Substantia nigra (tissue), 51 donors: ENCODE measurements at places on chromosomes 2 and 18.

GRCh38 chr2:146312899-146313298 lies 1531.9 kb upstream of the ACVR2A start:
- DNase-seq = no peak

DNA sequence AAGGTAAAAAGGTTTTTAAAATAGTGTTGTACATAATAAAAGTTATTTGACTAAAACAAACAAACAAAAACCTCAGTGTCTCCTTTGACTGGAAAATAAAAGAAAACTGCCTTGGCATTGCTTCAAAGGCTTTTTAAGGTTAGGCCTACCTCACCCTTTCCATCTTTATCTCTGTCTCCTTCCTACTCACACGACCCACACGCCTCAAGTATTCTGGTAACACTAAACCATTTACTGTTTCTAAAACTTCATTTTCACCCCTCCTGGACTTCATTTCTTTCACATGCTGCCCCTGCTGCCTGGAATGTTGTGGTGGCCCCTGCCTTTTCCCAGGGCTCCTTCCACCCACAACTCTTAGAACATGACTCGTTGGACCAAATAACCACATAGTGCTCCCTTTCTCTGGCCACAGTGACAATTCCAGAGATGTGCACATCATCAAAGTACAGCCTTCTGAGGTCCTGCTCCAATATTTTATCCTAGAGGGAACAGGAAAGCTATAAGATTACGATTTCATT lies 54.0 kb downstream of the ERBB4 start:
- no peak for DNase-seq

GRCh38 chr18:433960-434359 lies 66.5 kb downstream of the COLEC12 start:
- DNase-seq = no peak

- no peak for DNase-seq
These were observed 248.4 kb downstream of the HDAC4 start for GRCh38 chr2:239152239-239152915.

GRCh38 chr2:145771525-145771924 lies 1251.6 kb upstream of the ZEB2 start:
- no peak for DNase-seq

DNA sequence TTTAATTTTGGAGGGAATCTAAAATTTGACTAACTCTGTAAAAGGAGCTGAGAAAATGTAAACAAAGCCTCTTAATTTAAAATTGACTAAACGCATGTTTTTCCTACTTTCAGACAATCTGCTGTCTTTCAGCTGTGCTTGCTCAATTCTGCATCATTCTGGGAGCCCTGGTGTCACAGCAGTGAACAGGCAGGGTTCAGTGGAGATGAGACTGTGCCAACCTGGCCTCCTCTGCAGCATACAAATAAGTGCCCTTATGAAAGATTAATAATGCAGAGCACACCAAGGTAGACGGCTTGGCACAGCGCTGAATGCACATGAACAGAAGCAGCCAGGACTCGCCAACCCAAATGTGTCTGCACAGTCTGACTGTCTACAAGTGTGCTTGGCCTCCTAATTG lies 222.0 kb upstream of the CHAC2 start:
- peak; percentile 65 for DNase-seq

DNA sequence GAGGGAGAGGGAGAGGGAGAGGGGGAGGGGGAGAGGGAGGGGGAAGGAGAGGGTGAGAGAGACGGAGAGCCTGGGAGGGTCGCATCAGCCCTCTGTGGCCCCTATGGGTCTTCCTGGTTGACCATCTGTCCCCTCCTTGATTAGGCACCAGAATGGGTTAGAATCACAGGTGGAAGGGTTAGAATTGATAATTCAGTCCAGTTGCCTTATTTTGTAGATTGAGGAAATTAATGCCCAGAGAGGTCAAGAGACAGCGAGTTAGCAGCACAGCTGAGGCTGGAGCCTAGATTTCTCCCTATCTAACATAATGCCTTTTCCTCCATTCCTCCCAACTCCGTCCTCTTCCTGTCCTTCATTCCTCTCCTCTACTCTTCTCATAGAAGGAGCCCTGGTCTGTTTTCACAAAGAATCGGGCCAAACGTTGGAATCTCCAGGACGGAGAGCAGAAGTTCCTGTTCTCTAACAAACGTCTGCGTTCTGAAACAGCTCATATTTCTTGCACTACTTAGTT lies 338 bp upstream of the THUMPD2 start:
- no peak for DNase-seq

DNA sequence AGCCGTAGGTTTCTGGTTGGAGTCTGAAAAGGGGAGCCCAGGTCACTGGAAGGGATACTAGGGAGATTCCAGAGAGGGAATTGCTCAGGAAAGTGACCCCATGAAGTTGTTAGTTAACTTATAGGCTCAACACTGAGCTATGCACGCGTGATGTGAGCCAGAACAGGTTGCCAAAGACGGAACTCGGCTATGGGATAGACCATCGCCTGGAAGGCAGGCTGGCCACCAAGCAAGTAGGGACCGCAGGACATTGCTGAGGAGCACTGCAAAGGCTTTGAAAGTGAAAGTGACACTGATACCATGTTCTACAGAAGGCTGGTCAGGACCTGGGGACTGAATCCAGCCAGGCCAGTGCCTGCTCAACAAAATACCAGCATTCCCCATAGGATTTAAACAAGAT lies 7.3 kb downstream of the FARP2 start:
- no peak for DNase-seq

- DNase-seq = no peak
These were observed 192.8 kb upstream of the RAB12 start for GRCh38 chr18:8416212-8417019.

DNA sequence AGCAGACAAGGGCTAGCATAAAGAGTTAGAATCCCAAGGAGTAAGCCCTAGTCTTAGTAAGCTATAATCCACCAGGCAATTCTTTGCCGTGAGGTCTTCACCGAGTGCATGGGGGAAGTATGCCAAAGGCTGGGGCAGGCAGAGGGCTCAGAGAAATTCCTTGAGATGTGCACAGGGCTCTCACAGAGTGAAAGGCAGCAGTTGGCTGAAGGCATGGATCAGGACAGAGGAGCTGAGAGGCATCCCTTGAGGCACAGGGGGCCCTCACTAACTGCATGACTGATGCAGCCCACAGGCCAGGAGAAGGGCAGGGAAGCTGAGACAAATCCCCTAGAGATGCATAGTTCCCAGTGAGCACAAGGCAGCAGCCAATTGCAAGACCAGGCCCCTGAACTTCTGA lies 34.1 kb downstream of the PTH2R start:
- DNase-seq = no peak

- no peak for DNase-seq
These were observed 187.8 kb upstream of the SIX3 start for GRCh38 chr2:44753552-44754285.

- no peak for DNase-seq
These were observed 60.9 kb upstream of the CYRIA start for GRCh38 chr2:16726577-16726976.

DNA sequence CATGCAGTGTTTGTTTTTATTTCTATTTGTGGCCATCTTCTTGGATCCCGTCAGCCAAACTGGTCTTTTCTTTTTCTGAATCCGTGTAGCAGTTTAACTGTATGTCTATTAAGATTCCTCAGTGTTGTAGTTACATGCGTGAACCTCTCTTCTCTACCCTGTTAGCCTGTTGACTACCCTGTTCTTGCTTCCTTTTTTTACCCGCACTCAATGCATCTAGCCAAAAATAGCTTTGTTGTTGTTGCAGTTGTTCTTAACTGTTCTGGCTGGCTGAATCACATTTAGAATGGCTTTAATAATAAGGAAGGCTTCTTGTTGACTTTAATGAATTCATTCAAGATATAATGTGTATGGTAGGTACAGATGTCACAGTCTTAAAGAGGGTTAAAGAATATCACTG lies 137.1 kb downstream of the LCLAT1 start:
- no peak for DNase-seq

GRCh38 chr18:48672671-48673340 lies 134.0 kb downstream of the CTIF start:
- no peak for DNase-seq

DNA sequence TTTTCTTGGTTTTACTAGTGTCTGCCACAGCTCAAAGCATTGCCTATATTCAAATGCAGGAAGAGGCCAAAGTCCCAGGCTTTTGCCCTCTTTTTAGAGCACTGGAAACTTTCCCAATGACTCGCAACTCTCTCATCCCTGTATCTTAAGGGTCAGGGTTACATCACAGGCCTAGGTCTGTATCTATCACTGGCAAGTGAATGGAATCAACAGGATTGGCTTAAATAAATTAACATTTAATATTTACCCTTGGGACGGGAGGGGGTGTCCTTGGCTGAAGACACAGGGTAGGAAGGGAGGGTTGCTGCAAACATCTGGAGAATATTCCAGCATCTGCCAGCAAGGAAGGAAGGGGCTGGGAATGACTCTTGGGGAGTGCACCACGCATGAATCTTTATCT lies 242.6 kb downstream of the SLC4A3 start:
- no peak for DNase-seq

- no peak for DNase-seq
These were observed 376.4 kb downstream of the RBM43 start for GRCh38 chr2:150885236-150885635.

DNA sequence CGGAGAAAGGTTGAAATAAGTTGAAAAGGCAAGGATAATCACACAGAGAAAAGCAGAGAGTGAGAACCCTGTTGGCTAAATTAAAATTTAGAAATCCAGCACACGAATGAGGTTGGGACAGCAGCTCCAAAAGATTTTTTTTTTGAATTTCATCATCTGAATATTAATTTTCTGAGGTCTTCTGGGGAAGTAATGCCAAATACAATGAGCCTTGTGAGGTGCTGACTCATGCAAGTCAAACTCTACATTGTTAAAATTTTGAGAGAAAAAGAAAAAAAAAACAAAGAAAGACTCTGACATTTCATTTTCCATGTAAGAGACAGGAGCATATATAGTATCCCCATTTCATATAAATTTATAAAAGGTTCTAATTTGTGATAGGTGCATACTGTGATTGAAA lies 614.2 kb upstream of the CDH2 start:
- DNase-seq = no peak

DNA sequence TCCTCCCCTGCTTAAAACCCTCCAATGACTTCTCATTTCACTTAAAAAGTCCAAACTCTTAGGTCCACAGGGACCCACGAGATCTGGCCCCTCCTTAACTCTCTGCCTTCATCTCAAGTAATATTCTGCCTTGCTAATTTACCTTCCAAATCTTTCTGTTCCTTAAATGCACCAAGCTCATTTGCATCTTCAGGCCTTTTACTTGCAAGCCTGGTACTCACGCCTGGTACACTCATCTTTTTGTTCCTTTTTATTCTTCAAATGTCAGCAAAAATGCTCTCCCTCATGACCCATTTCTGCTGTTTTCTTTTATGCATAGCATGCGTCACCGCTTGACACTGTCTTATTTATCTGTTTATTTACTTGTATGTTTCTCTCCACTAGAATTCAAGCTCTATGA lies 2.7 kb upstream of the WIPF1 start:
- no peak for DNase-seq
